ENCODE measurements at places on chromosomes 11 and 22. TPM values are rescaled to one million over a fixed set of nuclear protein-coding genes. Genes with fewer than 3 reads are reported as not detected.

C11orf21 gene
- not detected for total RNA-seq

RASL10A gene
- total RNA-seq: not detected

DEUP1 gene
- total RNA-seq: not detected

OR2D2 gene
- 0.86 TPM for total RNA-seq

EHBP1L1 gene
- total RNA-seq: 47.7 TPM

HORMAD2 gene
- total RNA-seq: not detected

OSBPL5 gene
- 55.7 TPM for total RNA-seq

CHRM1 gene
- total RNA-seq: not detected

Measured in fibroblast of villous mesenchyme (primary cell).